Testis (tissue), 5 donors: ENCODE measurements at places on chromosomes 1 and 21.
A peak's percentile ranks its signal among the peaks of the same experiment; 100 is the strongest.

DNA sequence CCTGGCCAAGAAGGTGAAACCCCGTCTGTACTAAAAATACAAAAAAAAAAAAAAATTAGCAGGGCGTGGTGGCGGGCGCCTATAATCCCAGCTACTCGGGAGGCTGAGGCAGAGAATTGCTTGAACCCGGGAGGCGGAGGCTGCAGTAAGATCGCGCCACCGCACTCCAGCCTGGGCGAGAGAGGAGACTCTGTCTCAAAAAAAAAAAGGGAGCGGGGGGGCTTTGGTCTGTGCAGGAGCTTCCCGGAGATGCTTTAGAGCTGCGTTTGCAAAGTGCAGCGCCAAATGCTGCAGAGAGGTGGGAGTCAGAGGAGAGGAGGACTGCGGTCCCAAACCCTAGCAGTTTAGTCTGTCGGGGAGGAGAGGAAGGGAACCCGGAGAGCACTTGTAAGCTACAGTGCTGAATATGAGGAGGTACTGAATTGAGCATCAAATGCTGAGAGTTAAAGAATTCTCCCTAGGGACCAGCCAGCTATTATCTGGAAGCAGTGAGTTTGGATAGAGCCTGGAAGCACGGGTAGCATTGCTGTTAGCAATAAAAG is 569 bp downstream of the FALEC start:
- no peak for DNase-seq

DNA sequence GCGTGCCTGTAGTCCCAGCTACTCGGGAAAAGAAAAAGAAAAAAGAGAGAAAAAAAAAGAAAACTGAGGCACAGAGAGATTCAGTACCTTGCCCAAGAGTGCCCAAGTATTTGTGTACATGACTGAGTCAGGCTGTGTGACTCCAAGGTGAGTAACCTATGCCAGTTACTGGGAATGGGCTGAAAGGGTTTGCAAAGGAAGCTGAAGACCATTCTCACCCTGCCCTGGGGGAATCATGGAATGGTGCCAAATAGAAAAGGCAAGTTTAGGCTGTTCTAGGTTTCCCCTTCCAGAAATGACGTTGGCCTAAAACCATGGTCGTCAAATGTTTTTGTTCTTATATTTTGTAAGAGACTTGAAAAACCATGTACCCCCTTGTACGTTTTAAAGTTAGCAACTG is 37.9 kb upstream of the LRIG2 start:
- DNase-seq = no peak

DNA sequence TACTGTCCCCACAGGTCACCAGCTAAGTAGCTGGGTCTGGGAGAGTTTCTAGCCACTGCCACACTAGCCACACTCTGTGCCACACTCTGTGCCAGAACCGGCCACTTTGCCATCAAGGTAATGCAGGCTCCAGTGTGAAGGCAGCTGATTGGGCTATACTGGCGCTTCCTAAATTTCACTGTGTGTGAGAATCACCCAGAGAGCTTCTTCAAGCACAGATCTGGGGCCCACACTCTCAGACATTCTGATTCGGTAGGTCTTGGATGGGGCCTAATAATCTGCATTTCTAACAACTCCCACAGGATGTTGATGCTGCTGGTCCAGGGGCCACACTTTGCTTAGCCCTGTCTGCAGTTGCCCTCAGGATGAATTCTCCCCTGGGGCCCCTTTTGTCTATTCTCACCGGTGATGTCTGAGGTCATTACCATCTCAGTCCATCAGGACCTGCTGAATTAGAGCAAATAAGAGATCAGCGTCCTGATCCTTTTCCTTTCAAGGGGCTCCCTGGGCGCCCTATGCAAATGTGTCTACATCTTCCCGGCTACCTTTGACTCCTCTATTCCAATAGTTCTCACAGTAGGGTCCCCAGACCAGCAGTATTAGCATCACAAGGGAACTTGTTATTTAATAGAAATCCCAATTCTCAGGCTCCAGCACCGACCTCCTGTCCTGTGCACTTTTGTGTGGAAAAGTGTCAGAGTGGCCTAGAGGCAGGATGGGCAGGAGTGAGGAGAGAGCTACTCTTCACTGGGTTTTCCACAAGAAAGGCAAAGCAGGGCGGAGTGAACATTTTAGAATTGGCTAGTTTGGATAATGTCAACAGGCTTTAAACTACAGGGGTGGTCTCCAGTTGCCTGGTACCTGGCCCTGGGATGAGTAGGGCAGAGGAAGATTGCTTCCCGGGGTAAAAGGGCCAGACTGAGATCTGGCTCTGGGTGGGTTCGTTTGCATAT is 24.7 kb upstream of the LRRN2 start:
- no peak for DNase-seq

DNA sequence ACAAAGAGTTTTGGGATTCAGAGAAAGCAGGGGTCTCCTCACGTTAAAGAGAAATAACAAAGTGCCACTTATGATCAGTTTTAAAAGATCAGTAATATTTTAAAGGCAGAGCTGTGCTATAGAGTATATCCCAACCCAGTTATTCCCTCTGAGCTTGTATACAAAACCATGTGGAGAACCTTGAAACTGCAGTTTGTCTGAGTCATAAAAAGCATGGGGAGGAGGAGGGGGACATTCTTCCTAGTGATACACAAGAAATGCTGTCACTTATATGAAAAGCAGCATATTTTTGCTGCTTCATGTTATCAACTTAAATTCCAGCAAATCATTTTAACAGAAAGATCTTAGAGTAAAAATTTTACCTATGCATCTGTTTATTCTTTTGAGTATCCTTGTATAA is 244.5 kb downstream of the GPR52 start:
- DNase-seq = no peak

GRCh38 chr1:78722105-78722504 is 72.5 kb downstream of the IFI44 start:
- no peak for DNase-seq

GRCh38 chr1:226978432-226979114 is 38.5 kb downstream of the COQ8A start:
- no peak for DNase-seq

DNA sequence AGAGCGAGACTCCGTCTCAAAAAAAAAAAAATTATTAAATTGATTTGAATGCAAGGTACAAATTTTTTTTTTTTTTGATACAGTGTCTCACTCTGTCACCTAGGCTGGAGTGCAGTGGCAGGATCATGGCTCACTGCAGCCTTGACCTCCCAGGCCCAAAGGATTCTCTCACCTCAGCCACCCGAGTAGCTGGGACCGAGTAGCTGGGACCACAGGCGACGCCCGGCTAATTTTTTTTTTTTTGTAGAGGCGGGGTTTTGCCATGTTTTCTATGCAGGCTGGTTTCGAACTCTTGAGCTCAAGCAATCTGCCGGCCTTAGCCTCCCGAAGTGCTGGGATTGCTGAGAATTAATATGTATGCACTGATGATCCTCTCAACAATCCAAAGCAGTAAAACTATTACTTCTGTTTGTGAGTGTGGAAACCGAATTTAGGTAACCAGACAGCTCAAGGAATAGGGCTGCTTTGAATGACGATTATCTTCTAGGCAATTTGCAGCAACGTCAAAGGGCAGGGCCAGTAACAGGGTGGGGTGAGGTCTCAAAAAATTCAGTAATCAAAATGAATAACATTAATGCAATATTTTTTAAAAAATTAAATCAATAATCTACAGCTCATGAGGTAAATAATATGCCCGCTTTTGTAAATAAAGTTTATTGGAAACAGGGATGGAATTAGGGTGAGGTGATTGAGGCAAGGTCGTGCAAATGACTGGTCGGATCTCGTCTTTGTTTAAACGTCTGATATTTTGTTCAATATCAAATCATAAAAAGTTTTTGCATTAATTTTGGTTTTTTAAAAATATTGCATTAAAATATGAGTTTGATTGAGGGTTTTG is 1.2 kb downstream of the CLSPN start:
- no peak for DNase-seq

DNA sequence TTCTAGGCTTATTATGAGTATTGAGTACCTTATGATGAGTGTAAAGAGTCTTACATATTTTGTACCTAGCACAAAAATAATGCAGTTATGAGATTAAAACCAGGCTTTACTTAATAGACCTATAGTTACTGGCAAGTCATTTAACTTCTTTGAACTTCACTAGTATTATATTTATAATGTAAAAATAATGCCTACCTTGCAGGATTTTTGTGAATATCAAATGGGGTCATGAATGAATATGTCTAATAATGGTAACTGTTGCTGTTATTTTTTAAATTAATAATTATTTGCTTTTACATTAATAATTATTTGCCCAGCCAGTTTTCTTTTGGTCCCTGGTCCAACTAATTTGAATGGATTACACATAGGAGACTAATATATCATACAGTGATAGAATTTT is 242.5 kb downstream of the GPR52 start:
- no peak for DNase-seq

GRCh38 chr1:80656014-80656636 is 1144.6 kb upstream of the ADGRL2 start:
- DNase-seq = no peak

- DNase-seq = no peak
These were observed 27.0 kb upstream of the PRSS38 start for GRCh38 chr1:227788271-227789083.

DNA sequence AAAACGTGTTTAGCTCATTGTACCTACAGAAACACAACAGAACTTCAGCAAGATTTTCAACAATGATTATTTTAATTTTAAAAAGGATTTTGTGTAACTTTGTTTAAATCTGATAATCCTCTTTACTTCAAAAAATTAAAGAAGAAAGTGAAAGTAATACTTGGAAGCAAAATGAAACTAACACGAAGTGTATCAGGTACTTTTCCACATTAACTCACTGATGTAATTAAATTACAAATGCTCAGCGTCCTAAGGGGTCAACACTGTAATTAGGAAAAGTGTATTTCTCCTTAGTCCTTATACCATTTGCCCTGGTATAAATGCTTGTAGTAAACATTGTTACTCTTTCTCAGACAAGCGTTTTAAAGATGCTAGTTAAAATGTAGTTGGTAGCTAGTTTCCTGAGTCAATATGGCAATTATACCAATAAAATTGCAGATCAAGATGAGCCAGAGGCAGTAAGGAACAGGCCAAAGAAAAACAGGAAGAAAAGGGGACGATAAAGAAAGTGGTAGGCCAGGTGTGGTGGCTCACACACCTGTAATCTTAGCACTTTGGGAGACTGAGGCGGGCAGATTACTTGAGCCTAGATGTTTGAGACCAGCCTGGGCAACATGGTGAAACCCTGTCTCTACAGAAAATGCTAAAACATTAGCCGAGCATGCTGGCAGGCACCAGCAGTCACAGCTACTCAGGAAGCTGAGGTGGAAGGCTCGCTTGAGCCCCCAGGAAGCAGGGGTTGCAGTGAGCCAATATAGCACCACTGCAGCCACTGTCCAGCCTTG is 553.0 kb downstream of the SMYD3 start:
- no peak for DNase-seq

DNA sequence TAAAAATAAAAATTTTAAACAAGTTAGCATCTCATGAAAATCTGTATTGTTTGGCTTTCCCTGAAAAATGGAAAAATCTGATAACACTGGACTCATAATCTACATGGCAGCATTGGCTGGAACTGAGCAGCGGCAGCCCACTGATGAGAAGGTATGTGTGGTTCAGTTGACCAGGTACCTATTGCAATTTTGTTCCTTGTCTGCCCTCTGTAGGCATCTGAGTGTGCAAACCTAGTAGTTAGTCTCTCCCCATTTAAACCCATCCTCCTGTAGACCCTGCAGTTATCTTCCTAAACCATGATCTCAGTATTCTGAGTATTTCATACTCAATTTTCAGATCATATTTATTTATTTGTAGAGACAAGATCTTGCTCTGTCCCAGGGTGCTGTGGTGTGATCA is 59.4 kb upstream of the SERBP1 start:
- DNase-seq = no peak

DNA sequence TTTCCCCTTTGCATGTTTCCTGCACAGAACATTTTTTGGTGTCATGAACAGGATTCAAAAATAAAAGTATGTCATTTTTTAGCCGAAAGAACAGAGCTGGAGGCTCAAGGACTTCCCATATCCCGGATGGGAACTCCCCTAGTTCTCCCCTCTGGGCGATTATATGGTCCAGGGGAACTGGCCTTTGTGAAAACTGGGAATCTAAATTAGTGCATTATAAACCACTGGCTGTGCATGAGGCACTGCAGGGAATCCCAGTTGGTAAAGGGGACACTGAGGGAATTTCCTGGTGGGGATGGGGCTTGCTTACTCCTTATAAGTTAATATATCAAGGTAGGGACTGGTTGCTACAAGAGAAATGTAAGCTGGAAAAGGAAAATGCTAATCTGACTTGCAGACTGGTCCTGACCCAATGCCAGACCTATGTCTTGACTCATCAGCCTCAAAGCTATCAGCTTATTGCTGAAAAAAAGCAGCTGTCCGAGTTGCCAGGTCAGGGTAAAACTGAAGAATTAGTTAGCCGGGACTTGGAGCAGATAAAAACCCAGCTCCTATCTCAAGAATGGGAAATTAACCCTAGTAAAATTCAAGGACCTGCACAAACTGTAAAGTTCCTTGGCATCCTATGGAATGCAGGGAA is 122.6 kb downstream of the FCRL5 start:
- no peak for DNase-seq

DNA sequence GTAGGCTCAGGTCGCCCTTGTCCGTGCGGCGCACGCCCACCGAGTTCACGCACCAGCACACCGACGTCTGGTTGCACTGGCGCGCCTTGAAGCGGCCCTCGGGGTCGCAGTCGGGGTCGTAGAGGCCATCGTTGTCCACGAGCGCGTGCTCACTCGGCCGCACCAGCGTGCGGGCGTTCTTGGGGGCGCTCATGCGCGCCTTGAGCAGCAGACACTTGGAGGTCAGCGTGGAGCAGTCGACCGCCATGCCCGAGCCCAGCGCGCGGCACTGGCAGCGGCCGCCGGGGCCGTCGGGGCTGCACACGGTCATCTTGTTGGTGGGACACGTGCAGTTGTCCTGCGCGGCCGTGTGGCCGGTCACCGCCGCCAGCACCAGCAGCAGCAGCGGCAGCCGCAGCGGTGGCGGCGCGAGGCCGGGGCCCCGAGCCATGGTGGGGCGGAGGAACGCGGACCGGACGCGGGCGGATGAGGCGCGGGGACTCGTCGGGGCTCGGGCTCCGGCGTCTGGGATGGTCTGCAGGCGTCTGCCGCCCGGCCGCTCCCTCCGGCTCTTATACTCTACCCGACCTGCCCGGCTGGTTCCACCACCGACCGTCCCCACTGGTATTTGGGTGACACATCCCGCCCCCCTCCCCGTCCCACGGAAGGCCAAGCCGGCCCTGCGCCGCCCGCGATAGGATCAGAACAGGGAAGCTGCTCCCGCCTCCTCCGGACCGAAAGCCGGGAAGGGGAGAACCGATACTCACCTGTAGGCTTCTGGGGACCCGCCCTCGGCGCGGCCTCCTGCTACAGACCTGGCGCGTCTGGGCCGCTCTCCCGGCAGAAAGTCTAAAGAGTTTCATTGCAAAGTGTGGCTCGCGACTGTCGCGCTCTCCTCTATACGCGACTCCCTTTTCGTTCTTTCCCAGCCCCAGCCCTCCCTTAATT is at the start of gene TACSTD2:
TACSTD2 (minus strand) TSS at position 526 of the 927 bp plus-strand sequence; CDS start at position 430, 96 bp downstream.
- peak; percentile 16 for DNase-seq
